Activated CD4-positive, alpha-beta T cell treated with anti-CD3 and anti-CD28 coated beads, Interleukin-2, amount 50 U/mL, for 48 hours (primary cell): ENCODE measurements at places on chromosomes 2 and 18.

DNA sequence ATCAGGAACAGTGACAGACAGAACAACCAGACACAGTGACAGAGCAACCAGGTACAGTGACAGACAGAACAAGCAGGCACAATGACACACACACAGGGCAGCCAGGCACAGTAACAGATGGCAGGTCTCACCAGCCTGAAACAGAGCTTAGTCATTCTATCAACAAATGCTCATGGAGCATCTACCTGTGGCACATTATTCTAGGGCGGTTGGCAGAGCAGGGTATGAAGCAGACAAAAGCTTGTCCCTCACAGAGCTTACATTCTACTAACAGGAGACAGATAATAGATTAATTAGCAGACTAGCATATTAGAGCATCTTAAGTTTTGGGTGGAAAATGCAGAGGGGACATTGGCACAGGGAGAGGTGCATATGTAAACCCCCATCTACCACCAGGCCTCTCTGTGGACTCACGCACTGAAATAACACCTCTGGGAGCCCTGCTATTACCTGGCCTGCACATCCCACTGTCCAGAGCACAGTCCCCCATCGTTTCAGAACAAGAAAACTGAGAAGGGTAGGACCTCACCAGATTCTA is 64.1 kb upstream of the RAB6C start:
- DNase-seq = no peak

DNA sequence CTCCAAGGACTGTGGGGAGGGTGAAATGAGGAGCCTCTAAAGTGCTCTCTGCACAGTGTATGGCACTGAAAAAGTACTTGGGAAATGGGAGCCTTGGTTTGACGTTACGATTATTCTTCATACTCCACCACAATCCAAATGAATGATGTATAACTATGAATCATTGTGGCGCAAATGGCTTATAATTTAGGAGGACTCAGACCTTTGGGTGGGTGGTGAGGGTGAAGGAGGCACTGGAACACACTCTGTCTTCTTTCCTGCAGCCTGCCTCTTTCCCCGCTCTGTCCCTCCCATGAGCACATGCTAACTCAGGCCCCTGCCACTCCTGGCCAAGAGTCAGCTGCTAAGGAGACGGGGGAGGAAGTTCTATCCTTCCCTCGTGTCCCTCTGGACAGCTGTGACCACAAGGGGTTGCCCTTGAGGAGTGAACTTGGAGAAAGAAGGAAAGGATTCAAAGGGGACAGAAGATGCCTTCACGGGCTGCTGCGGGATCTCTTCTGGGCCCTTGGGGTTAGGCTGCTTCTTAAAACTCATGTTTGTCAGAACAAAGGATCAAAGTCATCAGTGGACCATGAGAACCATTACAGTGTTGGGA is 36.5 kb downstream of the POLR1A start:
- DNase-seq = no peak

GRCh38 chr2:156896294-156896693 is 361.2 kb upstream of the GALNT5 start:
- no peak for DNase-seq

GRCh38 chr2:127659408-127660290 is 13.7 kb downstream of the GPR17 start:
- no peak for DNase-seq

- peak; percentile 50 for DNase-seq
These were observed at the start of gene CD302 for GRCh38 chr2:159797543-159798375. Gene CD302 (minus strand): TSS chr2:159798208. CDS start chr2:159798198, 10 bp downstream.

GRCh38 chr2:100919316-100919715 is 82.8 kb upstream of the RPL31 start:
- DNase-seq = peak; percentile 29

DNA sequence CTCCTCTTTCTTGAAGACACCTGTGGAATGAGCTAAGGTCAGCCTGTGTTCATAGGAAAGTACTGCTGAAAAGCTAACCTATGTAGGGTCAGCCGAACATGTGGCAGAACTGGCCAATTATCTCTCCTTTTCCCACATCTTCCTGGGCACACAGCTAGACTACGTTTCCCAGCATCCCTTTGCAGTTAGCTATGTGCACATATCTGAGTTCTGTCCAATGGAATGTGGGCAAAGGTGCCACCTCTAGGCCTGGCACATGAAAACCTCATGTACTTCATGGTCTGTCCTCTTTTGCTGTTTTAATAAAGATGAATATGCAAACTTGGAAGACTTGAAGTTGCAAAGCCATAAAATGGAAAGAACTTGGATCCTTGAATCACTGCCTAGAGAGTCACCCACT is 352.6 kb downstream of the TNS1 start:
- DNase-seq = no peak

DNA sequence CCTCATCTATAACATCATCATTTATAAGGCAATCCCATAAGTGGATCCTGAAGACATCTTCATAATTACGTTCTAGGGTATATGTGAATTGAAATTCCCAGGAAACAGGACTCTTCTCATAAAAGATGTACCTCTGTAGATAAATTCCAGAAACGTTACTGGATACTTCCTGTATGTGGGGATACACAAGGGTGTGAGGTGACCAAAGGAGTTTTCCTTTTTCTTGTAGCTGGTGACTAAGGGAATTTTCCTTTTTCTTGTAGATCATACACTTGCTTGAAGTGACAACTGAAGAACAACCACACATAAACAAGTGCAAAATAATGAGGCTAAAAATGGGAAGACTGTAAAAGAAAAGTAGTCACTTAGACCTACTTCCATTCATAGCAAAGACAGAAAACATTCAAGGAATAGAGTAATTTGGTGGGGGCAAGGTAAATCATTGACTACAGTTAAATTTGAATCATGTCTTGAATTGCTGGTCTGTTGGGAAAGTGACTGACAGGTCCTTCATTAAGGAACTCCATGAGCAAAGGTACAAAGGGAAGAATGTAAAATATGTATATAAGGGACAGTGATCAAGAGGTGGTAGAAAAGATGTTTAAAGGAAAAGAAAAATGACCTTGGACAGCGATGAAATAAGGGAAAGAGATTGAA is 53.2 kb upstream of the UBE2E3 start:
- DNase-seq = no peak

- no peak for DNase-seq
These were observed 834.3 kb downstream of the CPS1 start for GRCh38 chr2:211390536-211391188.

GRCh38 chr2:16334886-16335603 is 330.6 kb downstream of the CYRIA start:
- no peak for DNase-seq

DNA sequence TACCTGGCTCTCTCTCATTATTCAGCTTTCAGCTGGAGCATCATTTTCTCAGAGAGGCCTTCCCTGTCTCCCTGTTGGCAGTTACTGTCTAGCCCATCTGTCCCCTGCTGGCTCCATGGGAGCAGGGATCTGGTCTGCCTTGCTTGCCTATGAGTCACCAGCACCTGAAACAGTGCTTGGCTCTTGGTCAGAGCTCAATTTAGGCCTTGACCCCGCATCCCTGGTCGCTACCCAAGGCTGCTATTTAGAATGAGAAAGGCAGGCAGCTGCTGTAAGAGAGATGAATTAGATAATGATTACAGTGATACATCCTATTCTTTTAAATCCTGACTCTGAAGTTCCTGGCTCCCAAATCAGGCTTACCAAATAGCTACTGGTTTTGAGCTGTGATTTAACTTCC is 32.9 kb downstream of the KCNE4 start:
- DNase-seq = no peak

- DNase-seq = no peak
These were observed 67.6 kb upstream of the STAT1 start for GRCh38 chr2:191081411-191082155.

DNA sequence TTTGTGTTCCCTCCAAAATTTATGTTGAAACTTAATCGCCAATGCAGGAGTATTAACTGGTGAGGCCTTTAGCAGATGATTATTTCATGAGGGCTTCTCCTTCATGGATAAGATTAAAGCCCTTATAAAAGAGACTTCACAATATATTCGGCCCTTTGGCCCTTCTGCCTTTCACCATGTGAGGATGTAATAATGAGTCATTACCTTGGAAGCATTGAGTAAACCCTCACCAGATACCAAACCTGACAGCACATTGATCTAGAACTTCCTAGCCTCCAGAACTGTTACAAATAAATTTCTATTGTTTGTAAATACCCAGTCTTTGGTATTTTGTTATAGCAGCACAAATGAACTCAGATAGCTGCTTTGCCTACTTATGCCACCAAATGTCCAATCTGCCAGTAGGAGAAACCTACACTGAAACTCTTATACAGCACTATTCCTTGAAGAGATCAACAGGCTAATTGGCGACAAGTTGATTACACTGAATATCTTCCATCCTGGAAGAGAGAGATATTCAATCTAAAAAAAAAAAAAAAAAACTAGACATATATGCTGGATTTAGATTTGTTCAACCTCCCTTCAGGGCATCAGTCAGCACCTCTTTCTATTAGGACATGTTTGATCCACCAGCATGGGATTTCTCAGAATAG is 125.9 kb upstream of the COL5A2 start:
- no peak for DNase-seq

- no peak for DNase-seq
These were observed 97.4 kb downstream of the FSIP2 start for GRCh38 chr2:185835974-185836373.

DNA sequence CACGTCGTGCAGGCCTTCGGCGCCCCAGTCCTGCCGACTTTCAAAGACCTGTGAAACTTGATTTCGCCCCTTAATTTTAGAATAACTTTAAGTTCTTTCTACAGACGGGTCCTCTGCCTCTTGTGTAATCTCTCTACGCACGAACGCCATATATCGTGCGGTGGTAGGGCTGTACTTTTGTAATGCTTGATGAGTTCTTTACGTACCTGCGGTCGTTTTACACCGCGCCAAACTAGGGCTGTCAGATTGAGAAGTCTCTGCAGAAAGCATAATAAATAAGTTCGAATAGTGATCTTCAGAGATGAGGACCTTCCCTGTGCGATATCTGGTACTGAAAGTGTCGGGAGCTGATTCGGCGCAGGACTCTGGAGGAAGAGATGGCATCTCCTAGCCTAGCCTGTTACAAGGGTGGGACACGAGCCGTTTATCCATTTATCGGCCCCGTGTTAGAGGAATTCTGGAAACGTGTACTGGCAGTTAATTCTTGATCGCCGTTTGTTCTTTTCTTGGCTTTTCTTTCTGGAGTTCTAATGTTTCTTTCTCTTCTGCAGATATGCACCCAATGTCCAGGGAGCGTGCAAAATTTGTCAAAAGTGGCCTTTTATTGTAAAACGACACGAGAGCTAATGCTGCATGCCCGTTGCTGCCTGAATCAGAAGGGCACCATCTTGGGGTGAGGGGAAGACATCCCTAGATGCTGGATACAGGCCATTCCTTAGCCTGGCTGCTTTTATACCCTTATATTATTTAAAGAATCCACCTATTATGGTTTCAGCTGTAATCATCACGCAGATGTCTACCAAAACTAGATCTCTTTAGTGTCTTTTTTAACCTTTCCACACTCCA is 781 bp upstream of the SLC5A6 start:
- DNase-seq = peak; percentile 14

DNA sequence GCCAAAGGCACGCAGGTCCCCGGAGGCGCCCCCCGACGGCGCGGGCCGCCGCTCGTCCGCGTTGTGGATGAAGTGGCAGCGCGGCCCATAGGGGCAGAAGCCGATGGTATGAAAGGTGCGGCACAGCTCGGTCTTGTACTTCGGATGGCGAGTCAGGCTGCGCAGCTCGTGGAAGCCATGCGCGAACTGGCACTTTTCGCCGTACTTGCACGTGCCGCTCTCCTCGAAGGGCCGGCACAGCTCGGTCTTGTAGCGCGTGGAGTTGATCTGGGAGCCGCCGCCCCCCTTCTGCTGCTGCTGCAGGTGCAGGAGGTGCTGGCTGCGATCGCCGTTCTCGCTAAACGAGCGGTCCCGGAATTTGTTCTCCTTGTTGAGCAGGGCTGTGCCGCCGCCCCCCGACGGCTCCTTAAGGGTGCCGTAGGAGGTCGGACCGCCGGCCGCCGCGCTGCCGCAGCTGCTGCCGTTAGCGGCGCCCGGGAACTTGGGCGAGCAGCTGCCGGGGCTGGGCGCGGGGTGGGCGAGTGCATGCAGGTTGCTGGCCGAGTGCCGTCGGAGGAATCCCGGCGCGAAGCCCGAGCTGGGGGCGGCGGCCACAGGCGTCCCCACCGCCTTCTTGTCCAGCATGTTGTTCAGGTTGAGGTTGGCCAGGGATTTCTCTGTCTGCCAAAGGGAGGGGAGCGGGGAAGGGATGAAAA is 1.2 kb downstream of the ZFP36L2 start:
- peak; percentile 69 for DNase-seq

DNA sequence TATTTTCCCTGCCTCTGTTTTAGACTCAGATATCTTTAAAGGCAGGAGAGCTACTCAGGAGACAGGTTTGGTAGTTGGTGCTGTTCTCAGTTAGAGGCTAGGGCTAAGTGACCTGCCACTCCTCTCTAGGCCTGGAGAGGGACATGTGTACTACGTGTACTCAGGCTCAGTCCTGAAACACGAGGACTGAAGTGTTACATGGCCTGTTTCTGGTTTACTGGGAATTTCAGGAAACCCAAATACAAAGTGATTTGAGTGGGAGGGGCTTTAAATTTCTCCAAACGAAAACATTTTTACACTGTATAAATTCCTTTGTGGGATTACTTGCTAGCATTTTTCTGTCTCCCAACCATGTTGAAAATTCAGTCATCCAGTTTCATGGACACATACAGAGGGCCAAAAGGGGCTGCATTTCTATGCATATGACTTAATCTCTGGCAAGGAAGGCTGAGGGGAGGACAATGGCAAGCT is 343.3 kb downstream of the CYP26B1 start:
- DNase-seq = no peak
